ENCODE measurements at places on chromosomes 6 and 20.

- no peak for DNase-seq
These were observed 136.4 kb upstream of the PTPN1 start for GRCh38 chr20:50373674-50374286.

GRCh38 chr6:159716247-159717096 is 10.8 kb upstream of the WTAP start:
- no peak for DNase-seq

- DNase-seq: no peak
These were observed 29.2 kb upstream of the HTR1B start for GRCh38 chr6:77492530-77492929.

- DNase-seq: no peak
These were observed 21.7 kb downstream of the KIAA1755 start for GRCh38 chr20:38238829-38239228.

DNA sequence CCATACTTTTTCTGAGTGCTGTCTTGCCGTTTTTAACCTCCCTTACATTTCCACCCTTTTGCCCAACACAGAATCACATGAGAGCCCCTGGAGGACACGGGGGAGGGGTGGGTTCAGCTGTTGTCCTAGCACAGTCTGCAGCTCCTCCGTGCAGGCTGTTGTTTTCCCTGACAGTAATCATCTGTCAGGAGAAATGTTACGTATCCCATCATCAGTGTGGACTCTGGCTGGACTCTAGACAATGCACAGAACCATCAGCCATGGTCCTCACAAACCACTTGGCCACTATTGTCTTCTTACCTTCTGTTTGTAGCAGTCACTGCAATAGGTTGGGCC is 92.1 kb downstream of the RIN2 start:
- DNase-seq: peak; percentile 78

GRCh38 chr20:50712771-50713656 is 18.4 kb upstream of the PARD6B start:
- DNase-seq: no peak

DNA sequence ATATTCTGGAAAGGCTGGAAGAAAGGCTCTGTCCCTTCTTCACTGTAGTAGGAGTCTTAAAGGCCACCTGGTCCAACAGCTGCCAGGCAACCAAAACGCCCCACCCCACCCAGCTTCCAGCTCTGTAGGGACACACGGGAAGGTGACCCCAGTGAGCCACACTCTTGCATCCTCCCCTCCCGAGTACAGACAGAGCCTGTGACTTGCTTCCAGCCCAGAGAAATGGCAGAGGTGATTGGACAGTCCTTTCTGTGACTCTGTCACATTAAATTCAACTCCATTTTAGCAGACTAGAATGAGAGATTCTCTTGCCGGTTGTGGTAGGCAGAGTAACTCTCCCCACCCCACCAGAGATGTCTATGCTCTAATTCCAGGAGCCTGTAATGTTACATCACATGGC is 226.2 kb upstream of the ARID1B start:
- no peak for DNase-seq

DNA sequence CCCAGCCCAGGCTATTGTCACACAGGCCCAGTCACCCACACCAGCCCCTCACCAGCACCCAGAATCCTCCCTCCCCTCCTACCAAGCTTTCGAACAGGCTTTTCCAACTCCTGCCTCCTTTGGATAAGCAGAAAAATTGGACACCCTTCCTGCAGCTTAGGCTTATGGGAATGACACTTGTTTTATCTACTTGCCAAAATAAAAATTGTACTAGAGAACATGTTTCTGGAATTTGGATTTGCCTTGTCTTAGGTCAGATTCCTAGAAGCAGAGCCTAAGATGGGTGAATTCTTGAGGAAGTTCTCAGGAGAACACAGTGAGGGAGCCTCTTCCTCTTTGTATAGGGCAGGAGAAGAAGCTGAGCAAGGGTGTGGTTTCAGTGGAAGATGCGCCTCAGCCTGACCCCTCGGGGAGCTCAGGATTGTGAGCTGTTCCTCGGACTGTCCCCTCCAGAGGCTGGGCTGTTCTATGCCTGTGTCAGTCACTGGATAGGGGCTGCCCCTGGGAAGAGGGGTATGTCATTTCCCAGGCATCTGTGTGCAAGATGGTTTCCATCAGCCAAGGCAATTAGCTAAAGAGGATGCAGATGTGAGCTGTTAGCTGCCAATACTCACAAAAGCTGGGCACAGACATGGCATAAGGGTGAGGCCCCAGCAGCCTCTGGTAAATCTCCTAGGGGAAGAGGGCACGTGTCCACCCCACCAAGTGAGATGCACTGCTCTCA is 33.9 kb downstream of the ITPR3 start:
- peak; percentile 54 for DNase-seq

DNA sequence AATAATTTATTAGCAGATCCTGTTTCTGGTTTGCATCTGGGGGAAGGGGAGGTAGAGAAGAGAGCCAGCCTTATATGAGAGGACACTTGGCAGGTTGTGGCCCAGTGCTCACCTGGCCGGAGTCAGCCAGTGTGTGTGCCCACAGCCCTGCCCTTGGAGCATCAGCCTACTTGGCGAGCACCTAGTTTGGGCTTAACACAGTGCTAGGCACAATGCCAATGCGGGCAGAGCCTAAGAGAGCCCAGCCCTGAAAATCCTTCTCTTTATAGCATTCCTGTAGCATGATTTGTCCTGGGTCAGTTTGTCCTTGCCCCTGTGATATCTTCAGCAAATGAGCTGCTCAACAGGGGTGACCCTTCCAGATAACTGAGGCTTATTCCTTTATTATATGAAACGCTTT is 73.0 kb downstream of the SLX4IP start:
- DNase-seq: no peak

GRCh38 chr6:162708971-162709370 is 18.6 kb downstream of the PRKN start:
- no peak for DNase-seq

GRCh38 chr6:125810445-125810844 is 19.7 kb downstream of the NCOA7 start:
- DNase-seq: peak; percentile 56

DNA sequence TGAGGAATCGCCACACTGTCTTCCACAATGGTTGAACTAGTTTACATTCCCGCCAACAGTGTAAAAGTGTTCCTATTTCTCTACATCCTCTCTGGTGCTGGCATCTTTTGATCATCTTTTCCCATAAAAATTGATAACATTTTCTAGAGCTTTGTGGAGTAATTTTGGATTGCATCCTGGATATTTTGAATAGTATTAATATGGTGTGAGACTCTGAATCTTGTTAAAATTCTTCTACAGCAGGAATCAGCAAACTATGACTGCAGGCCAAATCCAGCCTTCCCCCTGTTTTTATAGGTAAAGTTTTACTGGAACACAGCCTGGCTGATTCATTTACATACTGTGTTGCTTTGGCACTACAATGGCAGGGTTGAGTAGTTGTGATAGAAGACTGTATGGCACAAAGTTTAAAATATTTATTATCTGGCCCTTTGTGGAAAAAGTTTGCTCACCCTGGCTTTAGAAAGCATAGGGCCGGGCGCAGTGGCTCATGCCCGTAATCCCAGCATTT is 15.0 kb upstream of the RNF8 start:
- no peak for DNase-seq

GRCh38 chr6:38180586-38180985 is 361.1 kb downstream of the ZFAND3 start:
- DNase-seq: peak; percentile 67

DNA sequence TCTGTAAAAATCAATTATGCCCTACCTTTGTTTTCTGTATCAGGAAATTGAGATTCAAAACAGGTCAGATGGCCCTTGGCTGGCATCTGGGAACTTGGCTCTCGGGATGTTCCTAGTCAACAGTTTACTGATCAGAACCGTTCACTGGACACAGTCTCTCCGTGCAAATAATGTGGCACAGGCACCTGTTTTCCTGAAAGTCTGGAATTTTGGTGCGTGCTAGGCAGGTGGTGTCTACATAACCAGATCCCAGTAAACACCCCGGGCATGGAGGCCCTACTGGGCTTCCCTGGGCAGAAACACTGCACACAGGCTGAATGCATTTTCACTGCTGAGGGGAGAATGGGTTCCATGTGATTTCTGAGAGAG is 7.5 kb downstream of the SNHG17 start:
- no peak for DNase-seq

- DNase-seq: peak; percentile 27
These were observed 170.2 kb upstream of the PLN start for GRCh38 chr6:118377711-118378414.

DNA sequence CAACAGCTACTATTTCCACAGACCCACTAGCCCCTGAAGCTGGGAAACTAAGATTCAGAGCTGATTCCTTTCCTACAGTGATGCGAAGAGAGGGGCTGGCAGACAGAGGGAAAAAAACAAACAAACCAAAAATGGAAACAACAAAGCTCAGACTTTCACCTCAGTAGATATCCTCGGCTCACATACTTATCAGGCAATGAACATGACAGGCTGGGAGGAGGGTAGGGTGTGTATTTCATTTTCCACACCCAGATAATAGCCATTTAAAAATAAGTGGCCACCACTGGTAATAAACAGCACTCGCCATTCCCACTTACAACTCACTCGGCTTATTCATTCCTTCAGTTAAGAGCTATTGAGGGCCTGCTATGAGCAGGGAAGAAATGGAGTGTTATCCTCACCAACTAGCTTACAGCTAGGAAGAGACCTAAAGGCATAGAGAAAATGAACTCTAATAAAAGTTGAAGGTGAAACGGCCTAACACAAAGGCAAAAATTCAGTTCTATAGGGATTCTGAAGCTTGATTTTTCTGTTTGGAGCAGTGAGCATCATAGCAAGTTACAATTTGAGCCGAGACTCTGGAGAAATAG is 32.0 kb upstream of the SPTLC3 start:
- DNase-seq: no peak

DNA sequence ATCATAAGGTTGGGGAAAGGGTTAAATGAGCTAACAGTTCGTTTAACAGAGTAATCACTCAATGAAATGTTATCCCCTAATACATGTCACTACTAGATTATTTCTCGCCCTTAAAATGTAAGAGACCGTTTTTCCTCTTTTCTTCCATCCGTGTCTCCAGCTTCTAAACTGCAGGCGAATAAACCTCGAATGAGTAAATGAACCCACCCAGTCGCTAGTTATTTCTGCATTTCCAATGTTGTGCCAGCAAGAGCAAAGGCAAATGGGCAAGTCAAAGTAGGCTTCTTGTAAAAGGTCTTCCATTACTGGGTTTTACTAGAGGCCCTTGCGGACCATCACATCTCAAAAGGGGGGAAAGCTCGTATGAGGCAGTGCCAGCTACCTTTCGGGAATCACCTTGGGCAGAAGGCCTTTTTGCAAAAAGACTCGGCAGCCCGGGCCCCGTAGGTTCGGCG is 400 bp upstream of the SMAP1 start:
- DNase-seq: no peak

GRCh38 chr6:111773501-111774345 is 99.5 kb downstream of the FYN start:
- DNase-seq: no peak

- no peak for DNase-seq
These were observed 108.6 kb downstream of the CHD6 start for GRCh38 chr20:41509316-41510200.

DNA sequence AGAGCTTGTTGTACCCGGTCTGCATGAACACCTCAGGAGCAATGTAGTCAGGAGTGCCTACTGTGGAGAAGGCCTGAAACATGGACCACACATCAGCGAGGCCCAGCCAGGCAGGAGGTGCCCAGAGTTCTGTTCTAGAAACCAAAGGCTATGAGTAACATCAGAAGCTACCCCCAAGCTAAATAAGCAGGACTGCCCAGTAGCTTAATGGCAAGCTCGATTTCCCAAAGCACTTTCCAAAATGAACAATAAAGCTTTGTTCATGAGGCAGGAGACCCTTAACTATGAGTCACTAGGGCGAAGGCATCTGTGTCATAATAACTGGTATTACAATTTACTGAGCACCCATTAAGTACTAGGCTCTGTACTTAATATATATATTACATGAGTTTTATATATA is 47.4 kb downstream of the STK38 start:
- DNase-seq: no peak

- no peak for DNase-seq
These were observed 60.7 kb downstream of the MDGA1 start for GRCh38 chr6:37636801-37637561.

GRCh38 chr6:81138236-81138635 is 614.2 kb downstream of the TENT5A start:
- no peak for DNase-seq

DNA sequence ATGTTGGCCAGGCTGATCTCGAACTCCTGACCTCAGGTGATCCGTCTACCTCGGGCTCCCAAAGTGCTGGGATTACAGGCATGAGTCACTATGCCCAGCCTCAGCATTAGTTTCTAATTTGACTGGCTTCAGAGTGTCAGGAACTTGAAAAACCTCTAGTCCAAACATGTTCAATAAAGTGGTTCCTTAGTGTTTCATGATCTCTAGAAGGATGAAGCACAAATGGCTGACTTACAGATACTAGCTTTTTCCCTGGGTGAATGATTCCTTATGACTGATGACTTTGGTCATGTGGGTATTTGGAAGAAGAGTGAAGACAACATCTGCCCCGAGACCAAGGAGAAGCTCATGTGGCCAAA is 16.4 kb downstream of the GLYATL3 start:
- no peak for DNase-seq

DNA sequence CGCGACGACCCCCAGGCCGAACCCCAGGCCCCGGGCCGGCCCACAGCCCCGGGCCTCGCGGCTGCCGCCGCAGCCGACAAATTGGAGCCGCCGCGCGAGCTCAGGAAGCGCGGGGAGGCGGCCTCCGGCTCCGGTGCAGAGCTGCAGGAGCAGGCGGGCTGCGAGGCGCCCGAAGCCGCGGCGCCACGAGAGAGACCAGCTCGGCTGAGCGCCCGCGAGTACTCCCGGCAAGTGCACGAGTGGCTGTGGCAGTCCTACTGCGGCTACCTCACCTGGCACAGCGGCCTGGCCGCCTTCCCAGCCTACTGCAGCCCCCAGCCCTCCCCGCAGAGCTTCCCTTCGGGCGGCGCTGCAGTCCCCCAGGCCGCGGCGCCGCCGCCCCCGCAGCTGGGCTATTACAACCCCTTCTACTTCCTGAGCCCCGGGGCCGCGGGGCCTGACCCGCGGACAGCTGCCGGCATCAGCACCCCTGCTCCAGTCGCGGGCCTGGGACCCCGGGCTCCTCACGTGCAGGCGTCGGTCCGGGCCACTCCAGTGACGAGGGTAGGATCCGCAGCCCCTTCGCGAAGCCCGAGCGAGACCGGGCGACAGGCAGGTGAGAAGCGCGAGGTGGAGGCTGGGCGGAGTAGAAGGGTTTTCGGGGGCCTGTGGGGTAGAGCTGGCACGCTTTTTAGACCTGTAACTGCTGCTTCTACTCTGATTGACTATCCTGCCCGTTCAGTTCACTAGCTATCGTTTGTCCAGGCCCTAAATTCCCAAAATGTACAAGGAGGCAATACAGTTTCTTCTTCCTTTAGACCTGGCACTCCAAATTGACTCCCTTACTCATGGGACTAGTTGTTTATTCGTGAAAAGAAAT is 654 bp downstream of the FAM8A1 start:
- no peak for DNase-seq

DNA sequence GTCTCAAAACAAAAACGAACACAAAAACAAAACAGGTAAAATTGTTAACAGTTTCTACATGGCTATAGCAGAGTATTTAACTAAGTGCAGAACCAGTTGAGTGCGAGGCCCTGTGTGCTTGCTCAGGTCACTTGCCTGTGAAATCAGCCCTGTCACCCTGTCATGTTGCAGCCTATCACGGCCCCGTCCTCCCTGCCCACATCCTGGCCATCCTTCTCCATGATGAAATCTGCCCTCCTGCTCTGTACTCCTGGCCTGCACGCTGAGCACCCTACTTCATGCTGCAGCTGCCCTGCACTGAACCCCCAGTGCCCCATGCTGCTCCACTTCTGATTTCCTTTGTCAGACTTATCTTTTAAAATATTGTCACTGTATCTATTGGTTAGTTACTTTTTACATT is 62.4 kb downstream of the DTD1 start:
- DNase-seq: no peak

- no peak for DNase-seq
These were observed 11.8 kb upstream of the ADNP start for GRCh38 chr20:50943069-50943468.

All from eye (tissue), 1 donor.